NCI-H446 treated with DMSO at 0.1 percent for 48 hours (cell line): ENCODE measurements at places on chromosomes 3 and 15.

- DNase-seq, result no peak
Observed at GRCh38 chr15:48993380-48993779, 29.7 kb upstream of the SHC4 start.

DNA sequence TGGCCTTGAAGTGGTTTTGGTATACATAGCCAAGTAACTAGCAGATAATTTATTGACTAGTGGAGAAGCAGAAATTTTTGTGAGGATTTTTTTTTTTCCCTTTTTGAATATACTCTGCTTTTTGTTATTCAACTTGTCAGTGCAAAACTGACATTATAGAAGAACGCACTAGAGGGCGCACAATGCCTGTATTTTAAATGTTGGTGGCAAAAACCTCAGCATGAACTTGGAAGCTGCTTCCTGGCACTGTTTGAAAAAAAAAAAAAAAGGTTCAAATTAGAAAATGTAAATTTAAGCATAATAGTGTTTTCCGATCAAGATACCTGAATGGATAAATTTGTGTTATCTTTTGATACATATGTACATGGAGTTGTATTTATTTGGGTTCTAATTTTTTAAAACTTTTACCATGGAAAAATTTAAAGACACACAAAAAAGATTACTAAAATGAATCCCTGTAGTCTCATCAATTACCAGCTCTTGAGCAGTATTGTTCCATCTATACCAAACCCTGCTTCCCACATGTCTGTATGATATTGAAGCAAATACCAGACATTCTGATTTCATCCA is 56.0 kb downstream of the SLC25A26 start:
- DNase-seq, result peak; percentile 49

GRCh38 chr3:99901200-99901926 is 83.7 kb downstream of the CMSS1 start:
- DNase-seq, result peak; percentile 66

DNA sequence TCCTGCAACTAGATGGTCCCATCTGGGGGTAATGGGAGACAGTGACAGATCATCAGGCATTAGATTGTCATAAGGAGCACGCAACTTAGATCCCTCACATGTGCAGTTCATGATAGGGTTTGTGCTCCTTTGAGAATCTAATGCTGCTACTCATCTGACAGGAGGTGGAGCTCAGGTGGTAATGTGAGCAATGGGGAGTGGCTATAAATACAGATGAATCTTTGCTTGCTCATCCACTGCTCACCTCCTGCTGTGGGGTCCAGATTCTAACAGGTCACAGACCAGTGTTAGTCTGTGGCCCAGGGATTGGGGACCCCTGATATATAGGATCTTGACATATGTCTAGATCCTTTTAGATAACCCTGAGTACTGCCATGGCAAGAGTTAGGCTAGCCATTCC is 52.7 kb downstream of the RASGRF1 start:
- no peak for DNase-seq

- DNase-seq, result no peak
Observed at GRCh38 chr15:77470235-77470634, 49.5 kb downstream of the HMG20A start.

DNA sequence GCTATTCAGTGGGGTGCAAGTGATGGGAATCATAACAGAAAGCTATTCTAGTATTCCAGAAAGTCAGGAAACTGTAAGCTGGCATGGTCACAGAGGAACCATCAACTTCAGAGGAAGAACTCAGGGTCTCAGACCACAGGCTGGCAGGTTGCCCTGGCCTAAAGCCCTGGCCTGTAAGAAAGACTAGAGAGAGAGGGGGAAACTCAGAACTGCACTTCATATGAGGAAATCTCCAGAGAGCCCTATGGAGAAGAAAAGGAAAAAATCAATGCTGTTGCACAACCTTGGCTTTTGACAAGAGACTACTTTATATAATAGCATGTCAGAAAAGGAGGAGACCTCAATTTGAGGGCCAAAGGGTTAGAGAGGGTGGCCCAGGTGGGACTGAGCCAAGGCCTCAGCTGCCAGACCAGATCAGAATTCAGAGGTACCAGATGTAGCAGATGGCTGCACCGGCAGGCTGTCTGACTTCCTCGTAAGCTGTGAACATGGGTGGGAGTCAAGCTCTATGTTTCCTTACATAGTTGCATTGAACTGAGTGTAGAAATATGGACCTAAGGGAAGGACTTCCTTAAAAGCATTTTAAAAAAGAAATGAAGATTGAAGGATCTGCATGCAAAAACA is 333.8 kb downstream of the PDCD6IP start:
- DNase-seq, result peak; percentile 44

- DNase-seq, result no peak
Observed at GRCh38 chr3:156772588-156773206, 53.5 kb upstream of the LEKR1 start.

DNA sequence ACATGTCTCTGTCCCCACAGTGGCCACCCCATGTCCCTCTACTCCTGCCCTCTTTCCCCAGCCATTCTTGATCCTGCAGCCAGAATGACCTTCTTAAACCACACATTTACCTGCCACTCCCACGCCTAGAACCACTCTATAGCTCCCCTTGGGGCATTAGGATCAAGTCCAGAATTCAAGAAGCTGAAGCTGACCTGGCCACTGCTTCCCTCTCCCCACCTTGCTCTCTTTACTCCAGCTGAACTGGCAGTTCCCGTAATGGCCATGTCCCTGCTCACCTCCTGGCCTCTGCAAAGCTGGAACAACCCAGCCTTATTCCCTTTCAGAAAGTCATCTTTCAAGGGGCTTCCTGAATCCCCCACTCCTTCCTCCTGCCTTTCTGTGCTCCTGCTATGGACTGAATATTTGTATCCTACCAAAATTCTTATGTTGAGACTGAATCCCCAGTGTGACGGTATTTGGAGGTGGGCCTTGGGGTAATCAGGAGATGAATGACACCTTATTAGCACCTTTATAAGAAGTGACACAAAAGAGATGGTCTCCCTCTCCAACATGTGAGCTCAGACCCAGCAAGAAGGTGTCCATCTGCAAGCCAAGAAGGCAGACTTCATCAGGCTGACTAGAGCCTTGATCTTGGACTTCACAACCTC is 3.8 kb downstream of the CSRNP1 start:
- DNase-seq, result no peak

DNA sequence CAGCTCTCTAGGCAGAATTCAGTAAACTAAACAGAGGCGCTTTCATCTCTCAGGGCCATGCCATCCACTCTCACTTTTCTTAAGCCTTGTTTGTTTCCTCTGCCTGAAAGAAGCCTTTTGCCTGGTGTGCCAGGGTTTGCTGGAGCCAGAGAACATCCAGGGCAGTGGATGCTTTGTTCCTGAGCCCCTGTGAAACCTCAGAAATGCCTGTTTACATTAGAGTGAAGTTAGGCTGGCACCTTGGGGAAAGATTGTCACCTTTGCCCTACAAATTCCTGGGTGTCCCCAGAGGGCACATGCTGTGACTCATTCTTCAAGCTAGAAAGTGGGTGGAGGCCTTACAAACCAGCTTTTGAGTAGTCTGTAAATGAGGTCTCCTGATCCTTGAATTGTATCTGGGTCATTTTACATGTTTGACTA is 10.7 kb upstream of the TRAK1 start:
- DNase-seq, result no peak

- DNase-seq, result no peak
Observed at GRCh38 chr3:110066206-110066605, 728.9 kb upstream of the DPPA4 start.

DNA sequence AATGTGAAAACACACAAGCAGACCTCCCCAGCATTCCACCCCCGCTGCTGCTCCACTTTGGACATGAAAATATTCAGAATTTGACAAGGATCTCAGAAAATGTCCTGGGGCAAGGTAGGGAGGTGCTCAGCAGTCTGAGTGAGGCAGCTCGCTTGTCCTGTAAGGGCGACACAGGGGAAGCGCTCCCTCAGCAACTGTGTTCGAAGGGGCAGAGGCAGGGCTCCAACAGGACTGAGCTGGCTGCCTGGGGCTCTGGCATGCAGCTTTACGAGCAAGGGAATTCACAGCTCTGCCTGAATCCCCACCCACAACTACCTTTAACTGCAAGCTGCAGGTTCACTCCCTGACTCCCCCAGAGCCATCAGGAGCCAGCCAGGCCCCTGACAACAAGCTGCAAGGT is 287.0 kb upstream of the LYSMD4 start:
- no peak for DNase-seq

DNA sequence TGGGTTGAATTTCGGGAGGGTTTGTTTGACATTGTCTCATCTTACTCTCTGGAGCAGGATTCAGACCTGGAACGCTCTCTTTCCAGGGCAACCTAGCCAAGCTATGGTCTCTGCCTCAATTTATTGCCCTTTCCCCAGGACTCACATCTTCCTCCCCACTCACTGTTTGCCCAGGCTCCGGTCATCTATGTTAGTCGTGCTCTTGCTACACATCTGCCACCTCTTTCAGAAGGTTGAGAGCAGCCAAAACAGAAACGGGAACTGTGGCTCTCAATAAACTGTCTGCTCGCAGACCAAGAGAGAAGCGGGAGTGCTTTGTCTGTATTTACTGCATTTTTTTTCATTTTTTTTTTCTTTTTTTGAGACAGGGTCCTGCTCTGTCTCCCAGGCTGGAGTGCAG is 81.6 kb downstream of the ST6GAL1 start:
- DNase-seq, result no peak

DNA sequence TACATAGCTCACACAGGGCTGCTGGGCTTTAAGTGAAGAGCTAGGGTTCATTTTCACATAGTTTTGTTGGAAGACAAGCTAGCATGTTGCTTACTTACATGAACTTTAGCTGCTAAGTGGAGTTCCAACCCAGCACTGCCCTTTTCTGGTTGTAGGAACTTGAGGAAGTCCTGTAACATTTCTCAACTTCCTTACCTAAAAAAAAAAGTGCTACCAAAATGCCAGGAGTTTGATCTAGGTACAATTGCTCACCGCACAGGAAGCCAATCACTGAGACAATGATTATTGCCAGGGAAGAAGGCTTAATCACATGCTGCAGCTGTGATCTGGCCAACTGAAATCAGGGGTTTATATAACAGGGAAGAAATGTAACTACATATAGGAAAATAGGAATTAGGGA is 52.8 kb downstream of the IL12A start:
- no peak for DNase-seq

DNA sequence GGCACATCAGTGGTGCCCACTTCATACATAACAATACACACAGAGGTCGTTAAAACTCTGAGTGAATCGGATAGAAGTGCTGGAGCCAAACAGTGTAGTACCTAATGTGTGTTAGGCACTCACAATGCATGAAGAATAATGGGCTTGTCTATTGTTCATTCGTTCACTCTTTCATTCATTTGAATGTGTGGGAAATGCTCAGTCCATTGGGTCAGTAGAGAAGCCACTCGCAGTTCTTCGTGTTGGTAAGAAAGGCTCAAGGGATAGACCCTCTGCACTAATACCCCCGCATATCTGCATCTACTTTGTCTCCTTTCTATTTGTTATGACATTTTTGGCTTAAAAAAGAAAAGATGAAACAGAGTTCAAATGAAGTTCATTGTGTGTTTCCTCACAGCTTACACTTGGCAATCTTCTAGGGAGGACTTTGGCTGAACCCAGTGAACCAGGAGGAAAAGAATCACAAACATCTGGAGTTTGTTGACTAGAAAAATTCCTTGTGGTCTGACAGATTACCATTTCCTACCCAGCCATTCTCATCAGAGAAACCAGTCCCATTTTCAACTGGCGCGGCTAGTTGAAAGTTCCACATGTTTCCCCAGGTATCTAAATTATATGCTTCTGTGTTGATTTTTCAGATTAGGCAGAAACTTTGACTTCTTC is 32.8 kb upstream of the MFSD1 start:
- no peak for DNase-seq

GRCh38 chr3:103963599-103963998 is 1403.1 kb upstream of the ALCAM start:
- no peak for DNase-seq

- no peak for DNase-seq
Observed at GRCh38 chr3:78141269-78141668, 1101.4 kb downstream of the ROBO2 start.

- no peak for DNase-seq
Observed at GRCh38 chr3:9247941-9248521, 1.4 kb downstream of the SRGAP3 start.

GRCh38 chr3:183728204-183728603 is 30.6 kb downstream of the YEATS2 start:
- no peak for DNase-seq

GRCh38 chr3:183629546-183630301 is 5.7 kb upstream of the KLHL24 start:
- no peak for DNase-seq
